GM12891 (cell line): ENCODE measurements at places on chromosomes 5 and 9.

- DNase-seq = no peak
These were observed 305.8 kb upstream of the SMARCA2 start for GRCh38 chr9:1709347-1709746.

- DNase-seq = no peak
These were observed 35.1 kb upstream of the ATG10 start for GRCh38 chr5:81936750-81937149.

- no peak for DNase-seq
These were observed 22.3 kb downstream of the TRAF1 start for GRCh38 chr9:120904061-120904977.

GRCh38 chr5:140108093-140109017 is 5.6 kb upstream of the PURA start:
- no peak for DNase-seq

- no peak for DNase-seq
These were observed 73.0 kb upstream of the GPR151 start for GRCh38 chr5:146589028-146589345.
